CD4-positive, alpha-beta T cell (primary cell): ENCODE measurements at places on chromosomes 1 and 21.

DNA sequence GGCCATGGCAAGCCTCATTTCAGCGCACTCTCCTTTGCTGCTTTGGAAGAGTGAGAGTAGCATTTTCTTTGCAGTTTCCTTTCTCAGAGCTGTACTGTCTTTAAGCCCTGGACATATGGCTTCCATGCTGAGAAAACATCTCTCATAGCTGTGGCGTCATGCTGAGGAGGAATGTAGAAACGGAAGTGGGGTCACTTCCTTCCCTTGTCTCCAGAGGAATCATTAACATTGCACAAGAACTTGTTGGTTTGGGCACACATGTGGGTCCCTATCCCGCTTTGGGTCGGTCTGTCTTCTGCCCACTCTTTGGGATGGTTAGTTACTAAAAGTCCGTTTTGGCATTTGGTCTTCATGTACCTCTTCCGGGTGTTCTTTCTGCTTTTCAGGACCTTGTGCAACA lies 5.6 kb downstream of the MFN2 start:
- no peak for DNase-seq

- DNase-seq = no peak
Measured at GRCh38 chr1:241479294-241479693, 40.3 kb downstream of the FH start.

- DNase-seq = no peak
Measured at GRCh38 chr21:37251294-37251634, 15.9 kb downstream of the VPS26C start.

DNA sequence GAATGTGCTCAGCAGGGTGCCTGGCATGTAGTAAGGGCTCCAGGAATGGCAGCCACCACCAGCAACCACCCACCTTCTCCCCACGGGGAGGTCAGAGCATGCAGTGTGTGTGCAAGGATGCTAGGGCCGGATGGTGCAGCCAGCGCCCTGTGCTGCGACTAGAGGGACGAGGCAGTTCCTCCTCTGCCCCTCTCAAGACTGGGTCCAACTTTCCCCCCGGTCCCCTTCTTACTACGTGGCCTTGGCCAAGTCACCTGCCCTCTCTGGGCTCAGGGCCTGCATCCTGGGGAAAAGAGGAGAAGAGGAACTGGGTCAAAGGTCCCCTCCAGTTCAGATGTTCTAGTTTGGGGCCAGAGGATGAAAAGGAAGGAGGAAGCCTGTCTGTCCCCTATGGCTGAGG lies 71.6 kb upstream of the TARDBP start:
- no peak for DNase-seq

- no peak for DNase-seq
Measured at GRCh38 chr1:119006406-119007279, 18.5 kb upstream of the TBX15 start.

DNA sequence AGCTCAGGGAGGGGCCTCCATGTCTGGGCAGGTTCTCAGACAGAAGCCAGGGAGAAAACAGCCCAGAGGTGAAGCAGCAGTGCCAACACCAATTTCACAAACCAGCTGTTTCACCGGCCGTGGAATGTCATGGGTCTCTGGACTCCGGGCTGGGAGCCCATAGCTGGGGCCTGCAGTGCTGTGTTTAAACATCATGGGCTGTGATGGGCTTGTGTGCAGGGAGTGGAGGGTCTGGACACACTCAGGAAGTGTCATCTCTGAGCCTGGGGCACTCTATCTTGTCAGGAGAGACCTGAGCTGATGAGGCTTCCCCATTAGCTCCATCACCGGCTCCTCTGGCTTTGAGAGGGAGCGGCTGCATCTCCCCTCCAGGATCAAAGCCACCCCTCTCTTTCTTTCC lies 173.6 kb upstream of the IGSF21 start:
- no peak for DNase-seq

- DNase-seq = no peak
Measured at GRCh38 chr1:38609166-38610025, 250.2 kb downstream of the RRAGC start.
